NCI-H748 treated with DMSO at 0.1 percent for 48 hours (cell line): ENCODE measurements at places on chromosomes 16 and 17.
A peak's percentile ranks its signal among the peaks of the same experiment; 100 is the strongest.

DNA sequence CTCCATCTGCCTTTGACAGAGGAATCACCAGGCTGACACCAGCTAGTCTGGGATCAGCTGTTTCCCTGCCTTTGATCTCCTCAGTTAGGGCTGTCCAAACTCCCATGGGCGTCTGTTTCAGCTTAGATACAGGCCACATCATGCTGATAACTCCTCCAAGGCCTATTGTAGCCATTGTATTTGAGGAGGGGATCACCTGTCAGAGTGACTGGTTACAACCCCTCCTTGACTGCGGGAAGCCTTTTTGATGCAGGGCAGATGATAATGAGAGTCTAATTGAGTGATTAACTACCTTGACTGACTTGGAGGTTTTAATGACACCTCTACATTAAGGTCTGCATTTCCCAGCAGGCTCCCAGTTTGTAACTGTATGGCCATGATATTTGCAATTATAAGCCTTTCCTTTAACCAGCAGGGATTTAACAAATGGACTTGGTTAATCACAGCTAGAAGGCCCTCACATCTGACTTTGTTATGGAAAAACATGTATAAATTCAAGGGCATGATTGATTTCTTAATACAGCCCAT is 863.5 kb downstream of the KCNJ2 start:
- DNase-seq: peak; percentile 98

DNA sequence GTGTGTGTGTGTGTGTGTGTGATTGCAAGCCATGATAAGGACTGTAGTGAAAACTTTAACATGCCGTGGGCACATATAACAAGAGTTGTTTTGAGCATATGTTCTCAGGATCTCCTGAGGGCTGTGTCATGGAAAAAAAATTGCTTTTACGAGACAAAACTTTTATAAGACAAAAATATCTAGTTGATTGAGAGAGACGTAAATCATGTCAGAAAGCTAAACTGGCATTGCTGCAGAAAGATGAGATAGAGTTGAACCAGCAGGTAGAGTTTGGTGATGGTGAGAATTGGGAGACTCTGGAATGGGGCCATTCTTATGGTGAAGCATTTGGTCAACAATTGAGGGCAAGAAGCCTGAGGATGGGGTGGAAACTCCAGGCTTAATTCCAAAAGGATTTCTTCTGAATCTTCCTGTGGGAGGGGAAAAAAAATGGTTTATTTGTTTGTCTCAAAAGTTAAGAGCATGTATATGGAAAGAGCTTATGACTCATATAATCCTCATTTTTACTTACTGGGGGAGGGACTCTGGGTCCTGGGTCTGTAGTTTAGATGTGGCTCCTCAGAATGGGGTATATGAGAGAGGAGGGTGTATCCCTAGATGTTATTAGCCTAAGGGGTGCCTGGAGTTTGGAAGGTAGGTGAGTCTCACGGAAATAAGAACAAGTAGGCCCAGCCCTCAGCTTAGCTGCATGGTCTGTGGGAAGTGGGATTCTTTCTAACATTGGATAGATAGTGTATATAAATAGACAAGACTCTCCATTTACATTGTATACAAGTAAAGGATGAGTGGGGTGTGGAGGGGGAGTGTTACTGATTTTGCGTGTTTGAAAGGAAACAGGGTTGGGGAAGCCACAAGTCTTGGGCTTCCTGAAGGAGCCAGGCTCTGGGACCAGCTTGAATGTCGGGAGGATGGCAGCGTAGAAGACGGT is 7.1 kb downstream of the MINK1 start:
- DNase-seq: no peak

- DNase-seq: peak; percentile 5
Observed at GRCh38 chr16:74275031-74275636, 21.5 kb upstream of the PSMD7 start.

GRCh38 chr17:69326377-69327059 is 415 bp downstream of the ABCA5 start:
- no peak for DNase-seq

DNA sequence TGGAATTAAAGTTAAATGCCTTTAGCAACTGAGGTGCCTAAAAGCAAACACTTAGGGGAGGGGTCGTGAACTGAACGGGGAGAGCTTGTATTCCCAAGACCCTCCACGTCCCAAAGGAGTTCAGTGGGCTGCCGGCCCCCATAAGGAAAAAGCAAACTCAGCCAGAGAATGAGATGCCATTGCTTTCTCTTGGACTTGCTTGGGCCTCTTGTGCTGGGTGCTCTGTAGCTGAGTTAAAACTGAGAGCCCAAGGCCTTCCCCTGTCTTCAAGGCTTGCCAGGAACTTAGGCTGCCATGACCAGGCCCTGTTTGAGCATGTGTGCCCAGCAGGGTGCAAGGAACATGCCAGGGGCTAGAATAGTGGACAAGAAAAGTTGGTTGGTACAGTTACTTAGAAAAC is 199.8 kb downstream of the IRX3 start:
- no peak for DNase-seq

GRCh38 chr17:51428668-51429495 is 168.5 kb downstream of the UTP18 start:
- DNase-seq: no peak

- no peak for DNase-seq
Observed at GRCh38 chr17:75976175-75976848, 2.7 kb downstream of the ACOX1 start.

GRCh38 chr16:50398336-50398735 is 29.5 kb upstream of the BRD7 start:
- no peak for DNase-seq

GRCh38 chr16:30927789-30928378 is 4.5 kb downstream of the FBXL19 start:
- DNase-seq: peak; percentile 7

- no peak for DNase-seq
Observed at GRCh38 chr17:3695129-3695722, 729 bp downstream of the P2RX5 start.

- no peak for DNase-seq
Observed at GRCh38 chr17:31693433-31694220, 165.4 kb downstream of the COPRS start.

GRCh38 chr17:57940653-57941329 is 14.4 kb downstream of the CUEDC1 start:
- no peak for DNase-seq

DNA sequence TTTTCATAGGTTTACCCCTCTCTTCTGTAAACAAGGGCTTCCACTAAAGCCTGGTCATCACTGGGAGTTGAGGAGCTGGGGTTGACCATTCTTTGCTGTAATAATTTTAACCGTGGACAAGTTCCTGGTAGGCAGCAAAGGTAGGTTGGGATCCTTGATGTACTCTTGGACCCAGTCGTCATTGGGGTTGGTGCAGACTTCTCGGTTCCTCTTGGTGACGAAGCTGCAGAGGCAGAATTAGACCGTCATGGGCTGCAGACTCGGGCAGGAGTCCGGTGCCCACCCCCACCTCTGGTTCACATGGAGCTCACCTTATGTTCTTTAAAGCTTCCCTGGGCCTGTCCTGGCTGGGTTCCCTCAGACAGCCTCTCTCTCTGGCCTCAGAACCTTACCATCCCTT is 3.8 kb downstream of the CCL16 start:
- no peak for DNase-seq
